ENCODE measurements at places on chromosomes 2 and 18.

DNA sequence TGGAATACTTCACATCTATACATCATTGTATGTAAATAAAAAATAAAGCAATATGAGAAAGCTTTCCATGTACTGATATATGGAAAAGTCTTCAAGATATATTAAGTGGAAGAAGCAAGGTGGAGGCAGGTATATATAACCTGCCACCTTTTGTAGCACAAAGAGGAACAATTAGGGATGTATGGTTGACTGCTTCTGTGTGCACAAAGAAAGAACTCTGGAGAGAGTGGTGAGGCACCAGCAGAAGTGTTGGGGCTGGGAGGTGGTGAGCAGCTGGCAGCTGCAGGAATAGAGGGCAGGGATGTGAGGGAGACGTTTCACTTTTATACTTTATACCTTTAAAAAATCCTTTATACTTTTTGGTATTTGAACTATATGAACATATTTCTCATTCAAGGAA lies 26.1 kb downstream of the KIF5C start:
- no peak for DNase-seq

- no peak for DNase-seq
Observed at GRCh38 chr2:131125195-131125757, 20.1 kb downstream of the PLEKHB2 start.

DNA sequence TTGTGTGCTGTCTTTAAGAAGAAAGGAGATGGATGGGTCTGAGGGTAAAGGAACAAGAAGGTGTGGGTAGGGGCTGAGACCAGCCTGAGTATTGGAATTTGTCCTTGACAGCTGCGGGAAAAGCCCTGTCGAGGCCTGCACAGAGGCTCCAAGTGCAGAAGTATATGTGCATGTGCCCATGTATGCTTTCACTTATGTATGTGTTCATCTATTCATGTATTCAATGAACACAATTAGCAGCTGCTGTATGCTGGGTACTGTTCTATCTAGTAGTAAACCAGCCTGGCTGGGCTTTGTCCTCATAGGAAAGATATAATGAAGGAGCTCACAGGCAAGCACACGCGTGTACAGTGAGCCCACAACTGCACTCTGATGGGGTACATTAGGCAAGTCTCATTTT lies 181.4 kb downstream of the CALCRL start:
- no peak for DNase-seq

- DNase-seq = no peak
Observed at GRCh38 chr2:98764499-98764898, 33.6 kb upstream of the MGAT4A start.

GRCh38 chr2:230706966-230707365 lies 5.7 kb upstream of the CAB39 start:
- DNase-seq = no peak

Data from CD8-positive, alpha-beta T cell (primary cell).